PC-3 (cell line): ENCODE measurements at places on chromosomes 5 and 9. TPM values are rescaled to one million over a fixed set of nuclear protein-coding genes. Genes with fewer than 3 reads are reported as not detected.

- no peak for DNase-seq
Measured at GRCh38 chr5:180155365-180155926, 53.6 kb downstream of the RASGEF1C start.

DNA sequence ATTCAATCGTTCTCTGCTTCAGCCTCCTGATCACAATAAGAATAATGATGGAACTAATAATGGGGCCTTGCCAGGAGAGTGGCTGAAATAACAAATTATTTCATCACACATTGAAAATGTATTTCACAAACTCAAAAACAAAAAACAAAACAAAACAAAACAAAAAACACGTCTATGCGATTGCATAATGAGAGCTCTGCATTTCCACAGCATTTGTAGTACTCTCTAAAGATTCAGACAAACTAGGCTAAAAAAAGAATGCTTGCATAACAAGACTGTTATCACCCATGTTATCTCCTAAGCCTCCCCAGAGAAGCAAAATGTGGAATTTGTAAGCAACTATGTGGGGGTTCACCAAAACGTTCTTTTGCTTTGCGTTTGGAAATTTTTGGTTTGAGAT lies 48.1 kb downstream of the PRELID2 start:
- no peak for DNase-seq

- peak; percentile 48 for DNase-seq
Measured at GRCh38 chr5:52725065-52725746, 62.5 kb upstream of the ITGA1 start.

GRCh38 chr5:178895615-178896571 lies at the start of gene ZFP2:
TSS of gene ZFP2 (plus strand) at chr5:178895913. CDS start at chr5:178931314, 35,401 bp downstream.
- DNase-seq: peak; percentile 50

The LCN12 gene
- 0.55 TPM in 1 of 2 replicates, not detected in the other for total RNA-seq
